ENCODE measurements at places on chromosomes 11 and 22.

- DNase-seq = no peak
Measured at GRCh38 chr11:64384981-64385944, 26.3 kb downstream of the RPS6KA4 start.

DNA sequence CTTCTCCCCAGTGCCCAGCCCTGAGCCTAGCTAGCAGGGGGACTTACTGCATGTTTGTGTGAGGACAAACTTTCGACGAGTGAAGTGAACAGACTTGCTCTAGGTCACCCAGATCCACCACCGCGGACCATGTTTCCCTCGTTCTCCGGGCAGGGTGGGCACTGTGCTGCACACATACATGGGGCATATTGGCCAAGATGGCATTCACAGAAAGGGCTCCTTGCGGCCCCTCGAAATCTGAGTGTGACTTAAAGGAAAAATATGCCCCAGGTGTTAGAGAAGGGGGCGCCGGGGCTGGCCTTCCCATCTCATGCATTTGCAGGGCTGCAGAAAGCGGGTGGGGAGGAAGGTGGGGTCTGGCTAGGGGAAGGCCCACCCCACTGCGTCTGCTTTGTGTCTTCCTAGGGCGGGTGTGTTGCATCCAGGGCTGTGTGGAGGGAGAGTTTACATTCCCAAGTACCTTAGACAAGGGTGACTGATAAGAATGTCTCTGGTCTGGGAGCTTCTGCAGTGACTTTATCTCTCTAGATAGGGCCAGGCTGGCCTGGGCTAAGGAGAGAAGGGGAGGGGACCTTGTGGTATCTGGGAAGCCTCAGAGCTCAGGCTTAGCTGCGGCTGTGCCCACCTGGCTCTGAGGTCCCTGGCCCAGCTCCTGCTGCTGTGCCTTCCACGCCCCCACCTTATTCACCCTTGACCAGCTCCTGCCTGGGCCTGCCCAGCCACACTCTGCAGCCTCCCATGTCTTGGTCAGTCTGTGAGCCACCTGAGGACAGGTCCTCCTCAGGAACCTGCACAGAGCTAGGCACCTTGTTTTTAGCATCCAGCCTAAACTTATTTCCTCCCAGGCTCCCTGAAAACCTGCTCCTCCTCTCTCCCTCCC, 45.8 kb downstream of the LRRC32 start:
- no peak for DNase-seq

DNA sequence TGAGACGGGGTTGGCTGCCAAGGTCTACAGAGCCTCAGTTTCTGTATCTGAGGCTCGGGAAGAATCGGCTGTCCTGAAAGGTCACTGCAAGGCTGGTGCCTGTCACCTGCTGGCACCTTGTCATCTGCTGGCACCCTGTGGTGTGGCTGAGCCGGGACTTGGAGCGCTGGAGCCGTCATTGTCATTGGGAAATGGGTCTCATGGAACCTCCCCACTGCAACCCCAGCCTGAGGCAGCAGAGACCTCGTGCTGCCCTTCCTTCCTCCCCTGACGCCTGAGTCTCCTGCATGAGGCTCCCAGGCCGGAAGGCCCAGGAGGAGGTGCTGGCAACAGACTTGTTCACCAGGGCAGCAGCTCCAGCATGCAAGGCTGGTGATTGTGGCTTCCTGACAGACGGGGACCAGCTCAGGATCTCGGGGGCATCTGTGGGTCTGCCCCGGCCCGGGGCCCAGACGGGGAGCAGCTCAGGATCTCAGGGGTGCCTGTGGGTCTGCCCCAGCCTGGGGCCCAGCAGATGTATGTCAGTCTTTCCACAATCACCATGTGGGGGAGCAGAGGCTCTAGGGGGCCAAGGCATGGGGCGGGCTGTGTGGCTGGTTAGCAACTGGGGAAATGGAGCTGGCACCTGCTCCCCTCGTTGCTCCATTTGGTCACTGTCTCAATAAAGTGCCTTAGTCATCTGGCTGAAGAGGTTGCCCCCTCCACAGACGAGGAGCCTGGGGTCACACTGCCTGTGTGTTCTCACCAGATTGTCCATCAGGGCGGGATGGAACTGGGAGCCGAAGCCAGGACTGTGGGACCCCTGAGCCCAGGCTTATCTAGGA, 668.7 kb downstream of the BRD1 start:
- DNase-seq = no peak

GRCh38 chr22:39248254-39248653, 3.5 kb upstream of the PDGFB start:
- no peak for DNase-seq

DNA sequence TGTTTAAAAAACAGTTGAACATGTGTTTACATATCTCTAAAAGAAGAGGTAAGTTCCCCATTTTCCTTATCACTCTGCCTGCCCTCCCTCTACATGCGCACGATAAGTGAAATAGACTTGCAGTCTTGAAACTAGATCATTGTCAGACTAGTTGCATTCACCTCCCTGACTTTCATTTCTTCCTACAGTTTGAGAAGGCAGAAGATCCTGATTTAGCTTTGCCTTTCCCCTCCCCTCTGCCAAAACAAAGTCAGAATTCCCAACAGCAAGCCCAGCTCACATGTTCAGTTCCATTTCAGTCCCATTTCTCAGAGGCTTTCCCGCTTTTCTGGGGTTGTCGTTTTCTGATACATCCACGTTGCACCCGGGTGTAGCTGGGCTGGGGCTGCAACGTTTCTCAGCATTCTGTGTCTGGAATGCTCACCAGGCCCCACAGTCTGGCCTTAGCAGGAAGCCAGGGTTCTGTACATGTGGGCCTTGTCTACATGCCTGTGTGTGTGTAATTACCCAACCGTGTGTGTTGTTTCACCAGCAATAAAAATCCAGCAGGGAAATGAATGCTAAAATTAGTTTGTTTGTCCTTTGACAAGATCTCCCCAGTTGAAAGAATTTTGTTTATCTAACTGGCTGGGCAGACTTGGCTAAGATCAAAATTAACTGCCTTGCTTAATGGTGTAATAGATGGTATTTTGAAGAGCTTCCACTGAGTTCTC, 179.2 kb downstream of the DBX1 start:
- DNase-seq = no peak

DNA sequence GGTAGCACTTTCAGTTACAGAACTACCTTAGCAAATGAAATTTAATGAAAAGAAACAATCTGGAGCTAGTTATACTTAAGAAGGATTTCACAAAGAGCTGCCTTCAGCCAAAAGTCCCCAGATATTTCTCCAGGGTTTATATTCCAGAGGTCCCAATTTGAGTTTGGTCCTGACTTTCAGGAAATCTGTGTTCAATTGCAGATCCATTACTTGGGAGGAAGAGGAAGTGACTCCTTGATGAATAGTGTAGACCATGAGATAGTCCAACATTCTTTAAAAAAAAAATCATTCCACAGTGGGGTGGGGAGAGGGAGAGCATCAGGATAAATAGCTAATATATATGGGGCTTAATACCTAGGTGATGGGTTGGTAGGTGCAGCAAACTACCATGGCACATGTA, 117.6 kb upstream of the ARHGAP20 start:
- no peak for DNase-seq

DNA sequence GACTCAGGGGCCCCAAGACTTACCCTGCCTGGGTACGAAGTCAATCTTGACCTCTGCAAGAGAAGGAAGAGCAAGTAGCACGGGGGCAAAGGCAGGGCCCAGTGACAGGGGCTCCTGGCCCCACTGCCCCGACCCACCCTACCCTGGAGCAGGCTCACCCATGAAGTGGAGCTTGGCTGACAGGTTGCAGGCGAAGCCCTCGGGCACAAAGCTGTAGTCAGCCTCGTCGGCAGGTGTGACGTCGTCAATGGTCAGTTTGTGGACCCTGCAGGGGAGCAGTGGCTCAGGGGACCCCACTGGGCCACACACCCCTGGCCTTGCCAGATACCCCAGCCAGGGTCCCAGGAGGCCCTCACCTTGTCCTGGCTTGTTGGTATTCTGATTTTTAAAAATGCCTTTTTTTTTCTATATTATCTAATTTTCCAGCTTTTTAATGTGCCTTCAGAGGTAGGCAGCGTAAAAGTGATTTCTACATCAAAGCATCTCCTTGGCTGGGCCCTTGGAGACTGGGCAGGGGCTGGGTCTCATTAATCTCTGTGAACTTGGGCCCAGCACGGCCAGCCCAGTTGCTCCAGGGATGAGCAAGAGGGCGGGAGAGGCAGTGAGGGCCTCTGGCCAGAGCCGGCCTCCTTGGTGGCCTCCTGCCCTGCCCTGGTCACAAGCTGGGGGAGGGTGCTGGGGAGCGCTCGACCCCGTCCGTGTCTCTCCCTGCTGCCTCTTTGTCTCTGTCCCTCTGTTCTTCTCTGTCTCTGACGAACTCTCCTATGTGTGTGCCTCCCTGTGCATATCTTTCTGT, 11.3 kb downstream of the MYBPC3 start:
- DNase-seq = no peak

DNA sequence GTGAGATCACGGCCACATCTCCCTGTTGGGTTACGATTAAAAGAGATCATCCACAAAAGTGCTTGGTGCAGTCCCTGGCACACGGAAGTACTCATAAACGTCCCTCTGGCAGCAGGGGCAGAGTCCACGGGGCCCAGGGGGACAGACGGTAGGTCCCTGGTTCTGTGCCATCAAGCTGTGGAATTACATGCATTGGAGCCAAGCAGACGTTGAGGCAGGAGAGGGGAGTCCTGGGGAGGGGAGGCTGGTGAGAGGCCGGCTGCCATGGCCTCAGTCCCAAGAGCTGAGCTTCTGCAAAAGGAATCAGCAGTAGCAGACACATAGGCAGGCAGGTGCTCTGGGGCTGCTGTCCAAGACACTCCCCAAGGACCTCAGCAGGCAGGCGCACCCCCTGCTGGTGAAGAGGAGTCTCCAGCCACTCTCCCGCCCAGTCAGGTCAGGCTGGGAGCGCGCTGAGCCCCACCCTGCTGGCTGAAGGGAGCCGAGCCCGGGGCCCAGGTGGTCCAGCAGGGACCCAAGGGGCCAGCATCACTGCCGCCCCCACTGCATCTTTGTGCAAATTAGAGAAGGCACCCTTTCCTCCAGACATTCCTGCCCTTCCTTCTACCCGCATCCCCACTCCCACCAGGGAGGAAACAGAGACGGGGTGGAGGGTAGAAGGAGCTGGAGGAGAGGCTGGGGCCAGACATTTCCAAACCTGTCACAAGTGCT, 7.6 kb upstream of the KCTD17 start:
- DNase-seq = no peak

DNA sequence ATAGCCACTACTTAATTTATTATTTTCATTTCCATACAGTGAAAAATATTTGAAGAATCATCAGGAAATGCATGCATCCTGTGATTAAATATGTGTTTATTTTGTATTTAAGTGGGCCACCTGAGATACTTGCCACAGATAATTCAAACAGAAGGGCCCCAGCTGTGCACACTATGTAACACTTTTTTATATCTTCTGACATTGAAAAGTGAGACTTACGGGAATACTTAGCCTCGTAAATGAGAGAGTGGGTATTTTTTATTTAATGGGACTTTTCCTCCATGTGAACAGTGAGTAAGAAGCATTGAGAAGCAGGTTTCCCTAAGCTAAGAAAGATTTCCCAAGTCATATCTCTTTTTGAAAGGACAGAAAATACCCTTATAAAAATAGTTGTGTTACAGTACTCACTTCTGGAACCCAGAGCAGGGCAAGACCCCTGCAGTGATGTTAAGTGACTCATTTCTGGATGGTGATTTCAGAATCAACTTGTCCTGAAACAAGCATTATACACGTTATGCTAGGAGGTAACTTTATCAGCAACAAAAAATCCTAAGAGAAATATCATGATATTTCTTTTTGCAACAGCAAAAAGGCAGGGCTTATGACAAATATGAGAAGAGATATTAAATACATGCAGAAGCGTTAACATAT, 478.1 kb upstream of the CHORDC1 start:
- DNase-seq = no peak

GRCh38 chr11:7604331-7604955, 68.9 kb downstream of the CYB5R2 start:
- DNase-seq = no peak
